Tibial artery (tissue), 4 donors: ENCODE measurements at places on chromosomes 6 and 20.

DNA sequence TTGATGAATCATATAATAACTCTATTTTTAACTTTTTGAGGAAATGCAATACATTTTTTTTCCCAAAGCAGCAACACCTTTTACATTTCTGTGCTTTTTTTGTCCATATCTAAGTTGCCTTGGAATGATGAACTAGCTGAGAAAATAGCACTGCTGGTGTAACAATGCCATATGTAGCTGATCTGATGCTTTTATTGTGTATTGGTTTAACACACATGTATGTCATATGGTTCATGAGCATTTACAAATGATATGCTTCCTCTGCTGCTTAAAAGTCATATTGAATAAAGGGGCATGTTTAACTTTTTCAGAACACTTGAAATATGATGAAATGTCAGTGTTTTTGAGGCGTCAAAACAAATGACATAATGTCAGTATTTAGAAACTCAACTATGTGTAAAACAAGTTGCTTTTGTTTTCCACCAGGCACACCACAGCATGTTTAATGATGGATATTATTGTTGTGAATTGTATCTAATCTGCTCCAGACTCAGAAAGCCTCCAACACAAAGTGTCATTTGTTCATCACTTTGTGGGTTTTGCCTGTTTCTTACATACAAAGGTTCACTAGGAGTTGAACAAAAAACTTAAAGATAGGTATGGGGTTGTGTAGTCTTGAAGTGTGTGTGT is 775.8 kb upstream of the FLRT3 start:
- no peak overlapping the region for H3K4me3 ChIP-seq
- no peaks in the 10 kb centered on the region for H3K36me3 ChIP-seq
- H3K27me3 ChIP-seq = no peaks in the 10 kb centered on the region
- no peak for DNase-seq

DNA sequence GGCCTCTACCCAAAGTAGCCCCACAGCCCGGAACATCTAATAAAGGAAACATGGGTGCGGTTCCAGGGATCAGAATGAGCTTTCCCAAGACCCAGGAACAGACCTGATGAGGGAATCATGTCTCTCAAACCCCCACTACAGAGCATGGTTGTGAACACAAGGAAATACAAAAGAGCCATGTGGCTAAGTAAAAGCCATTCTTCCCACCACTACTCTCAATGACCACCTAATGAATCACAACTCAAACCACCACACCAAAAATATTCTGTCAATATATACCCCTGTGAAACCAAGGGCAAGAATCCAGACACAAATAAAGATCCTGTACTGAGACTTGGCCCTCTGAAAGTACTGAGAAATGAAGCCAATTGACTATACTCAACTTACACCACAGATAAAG is 20.9 kb upstream of the COL21A1 start:
- no peak overlapping the region for H3K4me3 ChIP-seq
- no peaks in the 10 kb centered on the region for H3K27me3 ChIP-seq
- DNase-seq = no peak
- H3K36me3 ChIP-seq = no peaks in the 10 kb centered on the region
- H3K4me1 ChIP-seq = no peaks in the 10 kb centered on the region
- H3K27ac ChIP-seq = no peak overlapping the region

DNA sequence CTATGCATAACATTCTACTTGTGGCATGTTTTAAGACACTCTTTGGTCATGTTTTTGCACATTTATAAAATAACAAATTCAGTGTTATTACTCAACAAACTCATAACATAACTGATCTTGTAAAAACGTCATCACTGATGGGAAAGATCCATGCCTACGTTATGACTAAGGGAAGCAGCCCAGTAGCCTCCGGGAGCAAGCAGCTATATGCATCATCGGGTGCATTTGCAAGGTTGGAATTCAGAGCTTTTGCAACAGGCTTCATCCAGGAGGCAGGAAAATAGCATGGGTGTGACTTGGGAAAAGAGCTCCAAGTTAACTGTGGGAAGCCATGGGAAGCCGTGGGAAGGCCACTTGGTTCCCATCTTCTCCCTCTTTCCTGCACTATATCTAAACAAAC is 271.6 kb upstream of the SGK1 start:
- H3K4me1 ChIP-seq = no peaks in the 10 kb centered on the region
- H3K36me3 ChIP-seq = no peaks in the 10 kb centered on the region
- no peaks in the 10 kb centered on the region for H3K27me3 ChIP-seq
- DNase-seq = no peak
- no peak overlapping the region for H3K27ac ChIP-seq

GRCh38 chr20:48862279-48862678 is 34.5 kb upstream of the PREX1 start:
- no peaks in the 10 kb centered on the region for H3K4me1 ChIP-seq
- no peaks in the 10 kb centered on the region for H3K36me3 ChIP-seq
- no peak overlapping the region for H3K27ac ChIP-seq
- no peak overlapping the region for H3K4me3 ChIP-seq
- H3K27me3 ChIP-seq = no peaks in the 10 kb centered on the region
- DNase-seq = no peak
